ENCODE measurements at places on chromosomes 3 and 15.
A peak's percentile ranks its signal among the peaks of the same experiment; 100 is the strongest.

DNA sequence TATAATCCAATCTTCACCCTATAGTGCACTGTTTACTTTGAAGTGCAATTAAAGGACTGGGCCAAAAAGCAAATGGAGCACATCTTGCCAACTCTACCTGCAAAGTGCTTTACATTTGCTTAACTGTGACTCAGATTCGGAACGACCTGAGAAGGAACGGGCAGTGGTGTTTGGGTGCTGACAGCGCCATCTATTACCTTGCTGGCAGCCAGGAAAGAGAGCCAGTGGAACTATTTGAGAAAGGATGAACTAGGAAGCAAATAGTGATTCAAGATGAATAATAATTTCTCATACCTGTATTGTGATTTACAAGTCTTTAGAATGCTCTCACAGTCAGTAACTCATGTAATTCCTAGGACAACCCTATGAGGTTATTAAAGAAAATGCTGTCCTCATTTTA lies 312.9 kb downstream of the PDCD6IP start:
- DNase-seq: no peak

DNA sequence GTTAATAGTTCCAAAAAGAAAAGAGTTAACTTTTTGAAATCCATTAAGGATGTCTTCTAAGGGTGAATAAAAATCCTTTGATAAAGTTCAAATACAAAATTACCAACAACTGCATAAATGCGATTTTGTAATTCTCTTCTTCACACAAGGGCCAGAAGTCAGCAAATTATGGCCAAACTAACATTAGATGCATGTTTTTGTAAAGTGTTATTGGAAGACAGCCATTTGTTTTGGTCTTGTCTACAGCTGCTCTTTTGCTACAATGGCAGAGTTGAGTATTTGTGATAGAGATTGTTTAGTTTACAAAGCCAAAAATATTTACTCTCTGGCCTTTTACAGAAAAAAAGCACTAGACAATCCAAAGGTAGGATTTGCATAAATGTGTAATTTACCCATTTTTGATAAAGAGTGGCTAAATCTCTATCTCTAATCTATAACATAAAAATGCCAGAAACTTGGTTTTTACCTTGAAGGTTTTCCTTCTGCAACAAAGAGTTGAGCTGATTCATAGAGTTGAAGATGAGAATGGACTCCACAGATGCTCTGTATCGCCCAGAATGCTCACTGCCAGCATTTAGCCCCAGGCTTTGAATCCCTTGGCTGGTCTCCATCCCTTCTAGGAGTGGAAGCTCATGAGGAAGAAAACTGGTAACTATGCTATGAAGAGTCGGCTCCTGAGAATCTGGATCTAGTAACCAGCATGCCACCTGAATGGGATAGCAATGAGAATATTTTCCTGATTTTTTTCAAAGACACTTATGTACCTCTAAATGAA lies 64.5 kb downstream of the POLQ start:
- no peak for DNase-seq

DNA sequence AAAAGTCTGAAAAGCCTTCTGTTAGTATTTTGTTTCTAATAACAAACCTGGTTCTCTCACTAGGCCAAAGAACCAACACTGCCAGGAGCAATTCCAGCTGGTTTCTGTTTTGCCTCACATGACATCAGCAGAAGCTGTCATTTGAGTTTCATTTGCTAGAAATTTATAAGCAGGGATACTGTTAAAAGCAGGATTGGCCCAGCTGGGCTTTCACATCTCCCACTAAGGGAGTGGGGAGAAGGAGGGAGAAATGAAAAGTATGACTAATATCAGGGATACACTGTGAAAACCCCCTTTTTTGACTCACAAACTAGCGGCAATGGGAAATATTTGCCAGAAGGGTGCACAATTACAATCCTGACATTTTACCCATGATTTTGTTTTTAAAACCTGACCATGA lies 5.3 kb downstream of the CCDC80 start:
- DNase-seq: no peak

GRCh38 chr15:63791228-63791627 lies 42.5 kb downstream of the HERC1 start:
- DNase-seq: no peak

GRCh38 chr3:187015903-187016638 lies 85.7 kb downstream of the ST6GAL1 start:
- no peak for DNase-seq

- no peak for DNase-seq
Observed at GRCh38 chr15:45157974-45158373, 28.2 kb downstream of the DUOX1 start.

- peak; percentile 48 for DNase-seq
Observed at GRCh38 chr3:136811701-136812100, 7.2 kb upstream of the SLC35G2 start.

DNA sequence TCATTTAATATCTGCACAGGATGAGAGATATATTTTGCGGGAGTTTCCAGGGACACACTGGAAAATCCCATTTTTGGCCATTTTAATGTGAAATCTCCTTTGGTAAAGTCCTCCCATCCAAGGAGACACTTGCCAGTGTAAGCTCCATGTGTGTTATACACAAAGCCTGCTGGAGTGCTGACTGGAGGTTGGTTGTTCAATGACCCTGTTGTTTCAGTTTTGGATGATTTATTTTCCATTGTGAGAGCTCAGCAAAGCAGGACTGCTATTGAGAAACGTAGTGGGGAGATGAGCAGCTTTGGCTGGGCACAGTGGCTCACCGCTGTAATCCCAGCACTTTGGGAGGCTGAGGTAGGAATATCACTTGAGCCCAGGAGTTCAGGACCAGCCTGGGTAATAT lies 127.7 kb downstream of the NUP210 start:
- DNase-seq: no peak

DNA sequence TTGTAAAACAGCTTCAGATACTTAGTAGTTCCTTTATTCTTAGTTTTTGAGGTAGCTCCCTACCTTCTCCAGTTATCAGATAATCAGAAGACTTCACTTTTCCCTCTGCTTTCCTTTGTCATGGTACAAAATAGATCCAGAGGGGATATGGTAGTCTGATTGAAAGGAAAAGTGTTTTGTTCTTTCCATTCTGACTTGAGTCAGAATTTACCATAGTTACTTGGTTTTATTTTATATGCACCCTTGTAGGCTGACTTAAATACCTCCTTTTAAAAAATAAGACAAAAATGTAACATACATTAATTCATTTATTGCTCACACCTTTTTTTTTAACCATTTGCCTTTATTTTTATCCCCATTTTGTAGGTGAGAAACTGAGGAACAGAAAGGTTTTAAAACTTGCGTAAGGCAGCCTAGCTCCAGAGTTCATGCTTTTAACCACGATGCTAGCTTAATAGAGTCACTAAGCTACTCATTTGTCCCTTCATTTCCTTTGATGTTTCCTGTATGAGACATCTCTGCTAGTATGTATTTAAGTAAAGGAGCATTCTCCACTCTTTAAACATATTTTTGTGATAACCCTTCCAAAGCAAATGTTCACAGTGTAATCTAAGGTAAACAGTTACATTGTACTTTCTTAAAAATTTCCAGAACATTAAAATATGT lies 187.5 kb downstream of the KLHL25 start:
- no peak for DNase-seq

DNA sequence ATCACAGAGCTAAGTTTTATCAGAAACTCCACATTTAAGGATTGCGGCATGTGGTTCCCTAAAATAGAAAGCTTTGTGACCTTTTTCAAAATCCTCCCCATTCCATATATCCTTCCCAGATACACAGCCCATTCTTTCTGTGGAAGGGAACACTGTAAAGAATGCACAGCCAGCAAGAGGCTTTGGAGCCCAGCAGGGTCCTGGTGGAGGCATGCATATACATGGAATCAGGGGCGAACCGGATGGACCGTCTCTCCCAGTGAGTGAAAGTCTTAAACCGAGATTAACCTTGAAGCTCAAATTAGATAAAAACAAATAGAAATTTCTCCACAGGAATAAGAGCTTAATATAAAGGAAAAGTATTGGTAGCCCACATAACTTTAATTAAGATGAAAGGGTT lies 436.2 kb upstream of the MDFIC2 start:
- DNase-seq: no peak

DNA sequence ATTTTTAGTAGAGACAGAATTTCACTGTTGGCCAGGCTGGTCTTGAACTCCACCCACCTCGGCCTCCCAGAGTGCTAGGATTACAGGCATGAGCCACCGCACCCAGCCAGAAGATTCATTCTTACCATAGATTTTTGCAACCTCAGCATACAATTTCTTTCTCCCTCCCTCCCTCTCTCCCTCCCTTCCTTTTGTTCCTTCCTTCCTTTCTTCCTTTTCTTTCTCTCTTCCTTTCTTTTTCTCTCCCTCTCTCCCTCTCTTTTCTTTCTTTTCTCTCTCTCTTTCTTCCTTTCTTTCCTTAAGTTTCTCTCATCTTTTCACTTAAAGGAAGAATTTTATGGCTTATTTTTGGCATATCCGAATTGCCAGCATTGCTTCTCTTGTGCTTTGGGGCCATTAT lies 58.0 kb downstream of the PRKAR2A start:
- no peak for DNase-seq

GRCh38 chr15:59686389-59686788 lies 2.7 kb downstream of the BNIP2 start:
- peak; percentile 20 for DNase-seq

- DNase-seq: peak; percentile 49
Observed at GRCh38 chr3:140051019-140051957, 116.3 kb downstream of the CLSTN2 start.

DNA sequence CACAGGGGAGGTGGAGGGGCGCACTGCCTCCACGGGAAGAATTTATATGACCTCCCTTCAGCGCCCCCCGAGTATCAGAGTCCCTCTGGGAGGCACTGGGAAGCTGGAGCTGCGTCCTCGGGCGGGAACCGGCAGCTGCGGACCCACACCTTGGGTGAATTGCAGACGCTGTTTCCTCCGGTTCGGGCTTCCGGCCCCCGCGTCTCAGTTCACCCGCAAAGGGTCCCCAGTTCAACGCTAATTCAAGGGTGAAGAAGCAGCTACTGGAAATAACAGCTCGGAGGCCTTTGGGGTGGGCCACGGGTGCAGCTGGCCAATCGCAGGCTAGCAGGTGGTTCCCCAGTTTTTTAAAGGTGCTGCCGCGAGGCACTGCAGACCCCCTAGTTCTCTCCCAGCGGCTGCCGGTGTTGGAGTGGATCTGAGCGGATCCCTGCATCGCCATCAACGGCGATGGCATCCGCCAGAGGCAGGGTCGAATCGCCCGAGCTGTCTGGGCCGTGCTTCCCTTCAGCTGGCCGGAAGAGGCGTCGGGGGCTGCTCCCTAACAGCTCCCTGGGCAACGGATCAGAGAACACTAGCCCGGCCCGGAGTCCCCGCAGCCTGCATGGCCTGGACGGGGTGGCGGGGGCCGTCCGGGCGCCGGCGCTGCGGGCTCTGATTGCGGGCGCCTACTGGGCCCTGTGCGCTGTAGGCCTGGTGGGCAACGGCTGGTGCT lies 19.4 kb upstream of the ADAMTS7 start:
- DNase-seq: no peak

DNA sequence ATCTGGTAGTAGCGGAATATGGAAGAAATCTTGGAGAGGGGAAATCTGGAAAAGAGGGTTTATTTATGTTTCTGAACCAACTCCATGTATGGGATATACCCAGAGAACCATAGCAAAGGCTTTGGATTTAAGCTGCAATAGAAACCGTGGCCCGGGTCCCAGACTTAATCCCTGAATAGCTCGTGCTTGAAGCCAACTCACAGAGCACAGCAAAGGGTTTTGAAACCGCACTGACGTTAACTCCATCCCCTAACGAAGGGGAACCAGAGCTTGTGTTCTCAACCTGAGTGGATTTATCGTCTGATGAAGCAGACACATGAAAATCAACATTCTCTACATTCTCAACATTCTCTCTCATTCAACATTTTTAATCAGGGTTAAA lies 154.6 kb downstream of the APBA2 start:
- no peak for DNase-seq

DNA sequence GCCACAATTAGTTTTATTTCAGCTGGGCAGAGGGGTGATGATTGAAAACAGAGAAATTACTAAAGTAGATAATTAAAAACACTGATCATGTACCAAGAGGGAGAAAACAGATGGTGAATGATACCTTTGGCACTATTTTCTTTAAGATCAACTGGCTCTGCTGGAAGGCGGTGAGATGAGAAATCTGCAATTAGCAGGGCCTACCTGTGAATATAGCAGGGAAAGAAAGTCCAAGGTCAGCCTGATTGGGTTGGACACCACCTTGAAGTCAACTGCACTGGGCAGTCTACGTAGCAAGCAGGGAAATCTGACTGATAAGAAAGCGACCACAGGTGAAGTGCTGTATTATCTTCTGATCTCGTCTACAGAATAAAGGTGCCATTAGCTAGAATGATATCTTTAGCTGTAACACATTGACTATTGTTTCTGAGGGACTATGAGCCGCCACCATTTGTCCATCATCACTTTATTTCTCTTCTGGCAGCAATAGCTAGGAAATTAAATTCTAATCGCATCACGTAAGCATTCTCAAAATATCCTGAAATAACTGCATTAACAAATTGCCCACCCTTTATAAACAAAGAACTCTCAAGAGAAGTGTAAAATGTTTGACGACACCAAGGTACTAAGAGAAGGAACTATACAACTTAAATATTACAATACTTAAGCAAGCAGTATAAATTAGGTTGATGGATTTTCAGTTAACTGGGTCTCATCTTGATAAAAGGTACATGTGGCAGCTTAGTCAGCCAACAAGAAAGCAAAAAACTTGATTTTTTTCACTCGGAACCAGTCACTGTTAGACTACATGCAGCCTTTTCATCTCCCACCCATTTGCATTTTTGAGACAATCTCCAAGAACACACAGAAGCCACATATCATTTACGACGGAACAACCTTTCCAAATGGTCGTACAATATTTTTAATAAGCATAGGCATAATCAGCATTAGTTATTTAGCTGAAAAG lies 1.3 kb downstream of the NEDD4 start:
- no peak for DNase-seq

DNA sequence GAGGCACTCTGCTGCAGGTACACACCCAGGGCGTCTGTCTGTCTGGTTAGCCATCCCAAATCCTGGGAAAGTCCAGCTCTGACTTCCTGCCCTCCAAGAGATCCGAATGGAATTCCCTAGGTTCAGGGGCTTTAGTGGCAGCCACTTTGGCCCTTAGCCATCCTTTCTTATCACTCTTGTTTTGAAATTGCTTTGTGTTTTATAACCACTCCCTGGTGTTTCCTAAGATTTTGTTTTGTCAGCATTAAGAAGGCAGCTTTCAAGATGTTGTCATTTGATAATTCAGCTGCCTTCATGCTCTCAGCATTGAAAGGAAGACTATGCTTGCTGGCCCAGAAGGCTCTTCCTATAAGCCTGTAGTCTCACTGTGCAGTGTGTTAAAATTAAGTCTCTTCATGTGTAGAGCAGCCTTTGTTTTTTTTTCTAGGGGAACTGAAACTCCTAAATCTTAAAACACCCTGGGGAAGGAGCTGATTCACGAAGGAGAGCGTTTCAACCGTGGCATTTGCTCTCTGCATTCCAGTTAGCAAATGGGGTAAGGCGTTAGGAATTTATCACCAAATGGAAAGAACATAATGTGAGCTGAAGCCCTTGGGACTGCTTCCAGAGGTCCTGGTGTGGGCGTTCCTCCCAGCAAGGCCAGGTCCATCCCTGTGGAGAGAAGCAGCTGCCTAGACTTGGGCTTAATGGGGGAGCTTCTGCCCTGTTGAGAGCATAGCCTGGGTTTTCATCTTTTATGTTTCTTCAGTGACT lies 14.2 kb upstream of the CLEC3B start:
- DNase-seq: peak; percentile 58

GRCh38 chr3:51937014-51937413 lies 4.7 kb downstream of the RRP9 start:
- DNase-seq: no peak
